ENCODE measurements at places on chromosomes 11 and 22. TPM values are rescaled to one million over a fixed set of nuclear protein-coding genes. Genes with fewer than 3 reads are reported as not detected.

- H3K4me1 ChIP-seq = peaks cover 39% of the 10 kb centered on the region
- H3K27me3 ChIP-seq = no peaks in the 10 kb centered on the region
- H3K4me3 ChIP-seq = no peak overlapping the region
These were observed 25.5 kb upstream of the SHISAL1 start for GRCh38 chr22:44338177-44338810.

- peaks cover 18% of the 10 kb centered on the region for H3K27me3 ChIP-seq
- H3K27ac ChIP-seq = no peak overlapping the region
- DNase-seq = no peak
- peaks cover 4% of the 10 kb centered on the region for H3K4me1 ChIP-seq
- H3K4me3 ChIP-seq = no peak overlapping the region
These were observed 18.4 kb upstream of the MYOD1 start for GRCh38 chr11:17700991-17701390.

GRCh38 chr11:2312232-2313042 lies 10.6 kb downstream of the TSPAN32 start:
- H3K4me1 ChIP-seq = peaks cover 60% of the 10 kb centered on the region
- peak overlapping the region; percentile 76 for H3K27ac ChIP-seq
- no peak for DNase-seq

DNA sequence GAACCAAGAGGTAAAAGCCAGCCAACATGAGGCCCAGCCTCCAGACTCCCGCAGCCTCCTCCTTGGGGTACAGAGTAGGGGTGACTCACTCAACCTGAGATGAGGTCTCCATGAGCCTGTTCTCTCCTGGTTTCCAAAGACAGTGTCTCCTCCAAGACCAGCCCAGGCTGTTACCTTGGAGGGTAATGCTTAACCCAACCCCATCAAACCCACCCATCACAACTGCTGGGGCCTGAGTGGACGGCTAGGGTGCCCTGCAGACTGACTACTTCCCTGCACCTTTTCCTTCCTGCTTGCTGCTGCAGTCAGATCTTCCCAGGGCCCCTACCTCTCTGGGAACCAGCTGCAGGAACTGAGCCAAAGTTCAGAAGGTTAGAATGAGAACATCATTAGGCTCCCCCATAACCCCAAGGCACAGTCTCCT lies 5.1 kb upstream of the NOL12 start:
- no peak overlapping the region for H3K27ac ChIP-seq
- peaks cover 25% of the 10 kb centered on the region for H3K4me1 ChIP-seq
- H3K4me3 ChIP-seq = no peak overlapping the region
- DNase-seq = no peak

GRCh38 chr11:41486424-41486823 lies 27.0 kb upstream of the LRRC4C start:
- H3K4me3 ChIP-seq = no peak overlapping the region
- no peak overlapping the region for H3K27ac ChIP-seq
- H3K36me3 ChIP-seq = no peaks in the 10 kb centered on the region

DNA sequence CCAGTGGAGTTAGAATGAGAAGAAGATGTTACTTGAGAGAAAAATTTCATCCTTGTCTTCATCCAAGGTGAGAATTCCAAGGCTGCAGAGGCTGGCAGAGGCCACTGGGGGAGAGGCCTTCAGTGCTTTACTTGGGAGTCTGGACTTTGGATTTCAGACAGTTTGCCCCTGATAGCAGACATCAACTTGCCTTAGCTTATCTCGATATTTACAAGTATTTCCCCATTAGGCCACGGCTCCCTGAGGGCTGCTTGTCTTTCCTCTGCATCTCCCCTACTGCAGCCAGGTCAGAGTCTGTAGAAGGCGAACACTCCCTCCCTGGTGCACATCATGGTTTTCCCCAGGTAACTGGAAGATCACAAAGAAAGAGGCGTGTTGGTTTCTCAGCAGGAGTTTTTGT lies 29.9 kb upstream of the BSX start:
- no peak for DNase-seq
- no peak overlapping the region for H3K27ac ChIP-seq
- no peaks in the 10 kb centered on the region for H3K36me3 ChIP-seq
- H3K4me3 ChIP-seq = no peak overlapping the region

GRCh38 chr22:29115682-29116288 lies 43.0 kb downstream of the KREMEN1 start:
- H3K27me3 ChIP-seq = no peaks in the 10 kb centered on the region
- H3K4me3 ChIP-seq = no peak overlapping the region
- no peak for DNase-seq
- H3K36me3 ChIP-seq = no peaks in the 10 kb centered on the region
- peaks cover 4% of the 10 kb centered on the region for H3K4me1 ChIP-seq
- H3K27ac ChIP-seq = no peak overlapping the region

DNA sequence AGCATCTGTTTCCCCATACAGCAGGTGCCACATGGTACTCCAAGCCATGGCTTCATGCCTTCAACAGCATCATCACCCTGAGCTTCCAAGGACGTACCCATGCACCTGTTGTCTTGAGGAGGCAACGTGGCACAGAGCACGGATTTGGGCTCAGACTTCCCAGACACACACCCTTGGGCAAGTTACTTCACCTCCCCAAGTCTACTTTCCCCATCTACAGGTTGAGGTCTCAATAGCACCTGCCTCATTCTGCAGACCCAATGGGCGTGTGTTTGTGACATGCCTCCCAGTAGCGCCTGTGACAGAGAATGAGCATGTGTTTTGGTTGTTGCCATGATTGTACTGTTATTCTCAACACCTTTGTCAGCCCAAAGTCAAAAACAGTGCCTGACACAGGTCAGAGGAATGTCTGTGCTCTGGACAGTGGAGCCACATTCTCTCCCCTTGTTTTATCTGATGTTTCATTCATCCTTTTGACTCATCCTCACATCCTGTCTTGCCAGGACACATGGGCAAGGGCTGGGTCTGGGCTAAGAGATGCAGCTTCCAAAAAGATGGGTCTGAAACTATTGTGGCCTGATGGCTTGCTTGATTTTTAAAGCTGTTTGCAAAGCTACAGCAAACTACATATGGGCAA lies 53.4 kb upstream of the CCND1 start:
- no peak overlapping the region for H3K4me3 ChIP-seq
- H3K36me3 ChIP-seq = no peaks in the 10 kb centered on the region
- H3K4me1 ChIP-seq = no peaks in the 10 kb centered on the region
- H3K27ac ChIP-seq = no peak overlapping the region

The FJX1 gene
- total RNA-seq = 16.5 TPM

The GAS2 gene
- total RNA-seq = 32.2 TPM

The FOLR2 gene
- 21.9 TPM for total RNA-seq
